ENCODE measurements at places on chromosomes 7 and 10. TPM values are rescaled to one million over a fixed set of nuclear protein-coding genes. Genes with fewer than 3 reads are reported as not detected.

GNAT3 gene
- not detected for total RNA-seq

AKR1C8 gene
- total RNA-seq, result not detected

HOXA2 gene
- 36.5 TPM for total RNA-seq

CFAP58 gene
- not detected for total RNA-seq

SRRM3 gene
- 3.4 TPM for total RNA-seq

AKR1D1 gene
- not detected for total RNA-seq

PKD2L1 gene
- not detected for total RNA-seq

PDGFA gene
- 349 TPM for total RNA-seq

PGAM1 gene
- total RNA-seq, result 171 TPM

NUTM2E gene
- total RNA-seq, result not detected

SEMA3E gene
- total RNA-seq, result 4.3 TPM

RBP3 gene
- total RNA-seq, result not detected

ZP3 gene
- total RNA-seq, result 1.1 TPM

LLCFC1 gene
- not detected for total RNA-seq

CALCR gene
- not detected for total RNA-seq

SAP25 gene
- total RNA-seq, result 11.8 TPM

FLNC gene
- total RNA-seq, result 117 TPM

RBM20 gene
- total RNA-seq, result 4.8 TPM

NUPR2 gene
- not detected for total RNA-seq

CCDC3 gene
- total RNA-seq, result 86.0 TPM

HECW1 gene
- not detected for total RNA-seq

ADCYAP1R1 gene
- 7.8 TPM for total RNA-seq

WEE2 gene
- total RNA-seq, result not detected

OPN1SW gene
- total RNA-seq, result not detected

GATA3 gene
- total RNA-seq, result not detected

ANXA8 gene
- not detected for total RNA-seq

ATG9B gene
- total RNA-seq, result not detected

BTBD16 gene
- total RNA-seq, result not detected

PCLO gene
- total RNA-seq, result 0.11 TPM

HMX3 gene
- not detected for total RNA-seq
